ENCODE measurements at places on chromosomes 11 and 22.

DNA sequence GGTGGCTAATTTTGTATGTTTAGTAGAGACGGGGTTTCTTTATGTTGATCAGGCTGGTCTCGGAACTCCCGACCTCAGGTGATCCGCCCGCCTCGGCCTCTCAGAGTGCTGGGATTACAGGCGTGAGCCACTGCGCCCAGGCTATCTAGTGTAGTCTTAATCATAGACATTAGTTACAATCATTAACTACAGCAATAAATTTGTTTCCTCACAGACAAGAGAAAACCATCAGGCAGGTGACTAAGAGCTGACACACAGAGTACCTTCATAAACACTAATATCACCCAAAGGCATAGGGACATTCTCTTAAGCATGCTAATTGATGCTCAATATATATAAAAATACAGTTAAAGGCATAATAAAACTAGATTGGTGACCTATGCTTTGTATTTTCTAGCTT is 19.4 kb downstream of the SDHD start:
- no peak for DNase-seq

DNA sequence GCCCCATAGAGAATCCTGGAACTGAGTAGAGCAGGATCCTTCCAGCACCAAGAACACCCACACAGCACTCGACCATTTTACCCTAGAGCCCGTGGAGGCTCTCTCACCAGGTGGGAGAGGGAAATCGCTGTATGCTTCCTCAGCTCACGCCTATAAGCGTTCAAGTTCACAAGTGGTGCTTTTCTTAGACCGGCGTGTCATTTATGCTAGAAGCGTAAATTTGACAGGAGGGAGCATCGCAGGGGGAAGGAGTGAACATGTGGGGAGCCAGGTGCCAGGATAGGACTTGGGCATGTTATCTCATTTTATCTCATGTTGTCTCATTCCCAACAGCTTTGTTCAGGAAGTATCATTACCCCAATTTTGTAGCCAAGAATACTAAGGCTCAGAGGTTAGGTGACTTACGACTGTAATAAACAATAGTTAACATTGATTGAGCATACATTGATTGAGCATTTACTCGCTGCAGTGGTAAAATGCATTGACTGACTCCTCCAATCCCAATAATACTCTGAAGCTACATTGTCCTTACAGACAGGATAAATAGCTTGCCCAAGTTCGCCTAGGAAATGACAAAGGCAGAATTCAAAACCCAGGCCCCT is 19.1 kb upstream of the TP53I11 start:
- DNase-seq = no peak

- DNase-seq = no peak
Measured at GRCh38 chr11:130428316-130429119, at the start of gene ADAMTS8. Gene ADAMTS8 (minus strand): TSS chr11:130428609. CDS start chr11:130428286, 323 bp downstream.

GRCh38 chr22:41526830-41527799 is 17.2 kb downstream of the POLR3H start:
- DNase-seq = peak; percentile 68

DNA sequence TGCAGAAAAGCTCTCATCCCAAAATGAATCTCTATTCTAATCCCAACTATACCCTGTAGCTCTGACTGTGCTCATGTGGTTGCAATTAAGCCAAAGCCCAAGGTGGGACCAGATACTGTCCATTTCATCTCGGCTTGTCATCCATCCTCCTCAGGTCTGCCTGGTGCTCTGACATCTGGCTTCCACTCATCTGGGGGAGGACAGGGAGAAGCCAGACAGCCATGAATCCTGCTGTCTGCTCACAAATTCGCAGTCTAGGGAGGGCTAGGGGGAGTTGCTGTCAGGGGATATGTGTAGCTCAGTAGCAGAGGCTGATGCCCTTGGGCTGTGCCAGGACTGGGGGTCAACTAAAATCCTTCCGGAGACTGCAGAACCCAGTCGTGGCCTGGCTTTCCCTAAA is 167.1 kb downstream of the ETS1 start:
- DNase-seq = no peak

DNA sequence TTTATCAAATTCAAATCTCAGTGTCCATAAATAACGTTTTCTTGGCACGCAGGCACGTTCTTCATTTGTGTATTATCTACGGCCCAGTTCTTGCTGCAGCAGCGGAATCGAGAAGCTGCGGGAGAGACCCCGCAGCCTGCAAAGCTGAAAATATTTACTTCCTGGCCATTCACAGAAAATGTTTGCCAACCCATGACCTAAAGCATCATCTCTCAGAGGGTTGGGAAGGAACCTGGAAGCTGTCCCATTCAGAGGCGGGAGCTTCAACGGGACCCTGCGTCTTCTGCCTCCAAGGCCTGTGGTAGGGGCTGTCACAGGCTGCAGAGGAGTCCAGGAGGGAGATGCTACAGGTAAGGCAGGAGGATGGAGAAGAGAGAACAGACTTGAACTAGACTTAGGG is 319.2 kb downstream of the MN1 start:
- no peak for DNase-seq

DNA sequence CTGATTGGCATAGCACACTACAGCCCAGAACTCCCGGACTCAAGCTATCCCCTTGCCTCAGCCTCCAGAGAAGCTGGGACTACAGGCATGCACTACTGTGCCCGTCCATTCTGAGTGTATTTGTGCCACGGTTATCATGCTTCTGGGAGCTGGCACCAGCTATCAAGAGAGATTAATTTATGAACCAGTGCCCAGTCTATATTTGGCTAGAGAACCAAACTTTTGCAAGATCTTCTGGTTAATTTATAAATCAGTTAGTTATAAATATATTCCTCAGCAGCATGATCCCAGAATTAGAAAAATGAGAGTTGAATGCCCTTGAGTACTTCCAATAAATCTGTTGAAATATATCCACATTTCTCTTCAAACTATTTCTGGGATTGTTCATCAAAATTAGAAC is 67.5 kb upstream of the OR5AN1 start:
- DNase-seq = no peak

DNA sequence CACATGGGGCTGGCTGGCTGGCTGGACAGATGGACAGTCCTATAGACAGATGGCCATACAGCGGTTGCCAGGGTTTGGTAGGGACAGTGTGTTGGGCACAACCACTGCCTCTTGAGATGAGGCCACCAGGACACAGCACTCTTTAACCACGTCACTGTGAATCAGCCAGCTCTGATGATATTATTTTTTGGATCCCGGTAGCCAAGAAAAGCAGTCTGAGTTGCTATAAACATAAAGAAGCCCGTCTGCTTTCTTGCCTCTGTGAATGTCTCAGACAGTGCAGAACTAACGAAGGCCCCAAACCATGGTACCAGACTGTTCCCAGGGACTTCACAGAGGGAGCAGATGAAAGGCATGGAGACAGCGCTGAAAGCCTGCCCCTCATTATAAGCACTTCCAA is 115.9 kb upstream of the CSNK2A3 start:
- DNase-seq = no peak

GRCh38 chr22:33697640-33698039 is 222.6 kb downstream of the LARGE1 start:
- DNase-seq = no peak

GRCh38 chr11:14336507-14337503 is 22.2 kb downstream of the RRAS2 start:
- DNase-seq = no peak

- no peak for DNase-seq
Measured at GRCh38 chr11:46733234-46733633, 14.2 kb downstream of the F2 start.

DNA sequence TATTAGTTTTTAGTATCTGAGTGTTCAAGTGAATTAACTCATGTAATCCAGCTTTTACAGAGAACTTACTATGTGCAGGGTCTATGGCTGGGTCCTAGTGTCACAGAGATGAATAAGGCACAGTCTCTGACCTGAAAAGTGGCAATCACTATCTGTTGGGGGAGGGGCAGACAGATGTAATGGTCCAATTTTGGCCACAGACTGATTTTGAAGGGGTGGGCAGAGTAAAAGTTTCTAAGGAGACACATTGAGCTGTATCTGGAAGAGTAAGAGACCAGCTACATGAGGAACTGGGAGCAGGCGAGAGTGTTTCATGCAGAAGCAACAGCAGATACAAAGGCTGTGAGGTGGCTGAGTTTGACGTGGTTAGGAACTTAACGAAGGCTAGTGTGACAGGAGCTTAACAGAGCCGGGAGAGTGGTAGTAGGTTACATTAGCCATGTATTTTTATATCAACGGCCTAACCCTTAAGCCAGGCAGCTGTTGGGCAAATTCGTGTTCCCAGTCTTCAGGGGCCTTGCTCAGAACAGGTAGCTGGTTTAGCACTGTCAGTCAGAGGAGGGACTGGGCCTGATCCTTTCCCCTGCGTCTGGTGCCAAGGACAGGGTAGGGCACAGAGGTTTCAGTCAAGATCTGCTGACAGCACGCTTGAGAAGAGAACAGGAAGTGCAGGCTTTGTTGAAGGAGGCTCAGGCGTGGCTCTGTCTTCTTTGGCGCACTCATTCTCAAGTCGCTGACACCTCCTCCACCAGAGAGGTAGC is 1.4 kb upstream of the STIM1 start:
- DNase-seq = peak; percentile 79

DNA sequence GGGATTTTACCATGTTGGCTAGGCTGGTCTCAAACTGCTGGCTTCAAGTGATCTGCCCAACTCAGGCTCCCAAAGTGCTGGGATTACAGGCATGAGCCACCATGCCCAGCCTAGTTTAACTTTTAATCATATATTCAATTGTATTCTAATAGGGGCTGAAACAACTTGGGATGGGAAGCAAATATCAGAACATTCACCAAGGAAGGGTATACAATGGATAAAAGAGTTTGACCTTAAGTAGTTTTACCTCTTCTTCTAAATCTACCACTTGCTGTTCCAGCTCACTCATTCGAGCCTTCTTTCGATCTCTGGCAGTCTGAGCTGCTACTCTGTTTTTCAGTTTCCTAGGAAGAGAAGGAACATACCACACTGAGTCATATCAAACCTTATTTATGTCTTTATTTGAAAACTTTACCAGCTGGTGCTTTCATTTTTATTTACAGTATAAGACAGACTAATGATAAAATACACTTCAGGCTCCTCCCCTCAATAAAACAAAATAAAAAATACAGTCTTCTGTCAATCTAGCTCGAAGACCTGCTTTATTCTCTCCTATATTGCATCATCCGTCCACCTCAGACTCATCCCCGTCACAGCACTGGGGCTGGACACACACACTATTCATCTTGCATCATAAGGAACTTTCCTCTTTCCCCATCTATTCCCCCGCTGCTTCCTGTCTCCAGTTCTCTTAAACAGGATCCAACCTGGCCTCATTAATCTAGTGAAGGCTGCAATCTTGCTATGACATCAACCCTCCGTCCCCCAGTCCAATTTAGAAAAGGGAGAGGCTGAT is 1.4 kb downstream of the XBP1 start:
- peak; percentile 47 for DNase-seq

DNA sequence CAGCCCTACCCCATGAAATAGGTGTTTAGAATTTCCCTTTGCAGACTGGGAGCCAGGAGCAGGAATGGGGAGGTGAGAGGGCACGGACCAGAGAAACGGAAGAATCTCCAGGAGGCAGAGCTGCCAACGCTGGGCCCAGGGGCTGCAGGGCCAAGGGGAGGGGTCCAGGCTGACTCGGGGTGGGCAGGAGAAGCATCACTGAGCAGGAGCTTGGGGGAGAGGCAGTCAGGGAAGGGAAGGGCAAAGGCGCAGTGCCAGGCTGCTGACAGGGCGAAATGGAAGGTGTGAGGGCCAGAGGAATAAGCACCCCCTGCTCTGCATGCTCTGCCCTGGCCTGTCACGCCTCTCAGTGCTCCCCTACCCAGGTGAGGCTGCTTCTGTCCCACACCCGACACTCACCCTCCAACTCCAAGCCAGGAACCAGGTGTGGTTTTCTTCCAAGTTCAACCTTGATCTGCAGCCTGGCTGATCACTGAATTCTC is 14.5 kb downstream of the LRRC32 start:
- DNase-seq = no peak

DNA sequence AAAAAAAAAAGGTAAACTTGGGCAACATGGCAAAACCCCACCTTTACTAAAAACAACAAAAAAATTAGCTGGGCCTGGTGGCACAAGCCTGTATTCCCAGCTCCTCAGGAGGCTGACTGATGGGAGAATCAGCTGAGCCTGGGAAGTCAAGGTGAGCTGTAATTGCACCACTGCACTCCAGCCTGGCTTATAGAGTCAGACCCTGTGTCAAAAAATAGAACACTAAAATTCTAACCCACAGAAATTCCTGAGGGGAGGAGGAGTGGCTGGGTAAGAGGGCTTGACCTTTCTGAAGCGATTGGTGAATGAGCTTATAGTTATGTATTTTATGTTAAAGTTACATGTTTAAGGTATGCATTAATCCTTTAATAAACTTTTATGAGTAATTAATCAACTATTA is 53.3 kb downstream of the FAT3 start:
- no peak for DNase-seq

DNA sequence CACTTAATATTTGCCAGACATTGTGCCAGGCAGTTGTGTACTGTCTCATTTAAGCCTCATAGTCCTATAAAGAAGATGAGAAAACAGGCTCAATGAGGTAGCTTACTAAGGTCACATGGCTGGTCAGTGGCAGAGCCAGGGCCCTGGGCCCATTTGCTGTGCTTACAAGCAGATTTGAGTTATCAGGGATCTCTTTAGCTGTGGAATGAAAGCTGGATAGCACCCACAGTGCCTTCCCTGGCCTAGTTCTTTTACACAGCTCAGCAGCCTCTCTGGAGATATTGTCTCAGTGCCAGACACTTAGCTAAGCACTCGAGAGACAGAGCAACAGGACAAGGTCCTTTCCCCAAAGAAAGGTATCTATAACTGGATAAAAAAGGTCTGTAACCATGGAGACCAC is 6.1 kb downstream of the TMEM86A start:
- DNase-seq = no peak

- DNase-seq = no peak
Measured at GRCh38 chr11:102615077-102615893, 9.8 kb downstream of the MMP20 start.

- DNase-seq = no peak
Measured at GRCh38 chr11:44779736-44780520, 53.2 kb downstream of the TSPAN18 start.

GRCh38 chr11:17352950-17353820 is 1.6 kb downstream of the NCR3LG1 start:
- DNase-seq = peak; percentile 60

DNA sequence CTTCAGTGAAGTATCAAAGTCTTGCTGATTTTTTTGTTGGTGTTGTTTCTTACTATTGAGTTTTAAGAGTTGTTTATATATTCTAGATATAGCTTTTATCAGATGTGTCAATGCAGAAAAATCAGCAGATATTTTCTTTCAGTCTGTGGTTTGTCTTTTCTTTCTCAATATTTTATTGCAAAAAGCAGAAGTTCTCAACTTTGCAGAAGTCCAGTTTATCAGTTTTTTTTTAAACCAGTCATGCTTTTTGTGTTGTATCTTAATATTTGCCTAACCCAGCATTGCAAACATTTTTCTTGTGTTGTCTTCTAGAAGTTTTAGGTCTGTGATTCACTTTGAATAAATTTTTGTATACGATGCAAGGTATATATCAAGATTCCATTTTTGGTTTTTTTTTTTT is 7.0 kb downstream of the ASRGL1 start:
- DNase-seq = no peak

DNA sequence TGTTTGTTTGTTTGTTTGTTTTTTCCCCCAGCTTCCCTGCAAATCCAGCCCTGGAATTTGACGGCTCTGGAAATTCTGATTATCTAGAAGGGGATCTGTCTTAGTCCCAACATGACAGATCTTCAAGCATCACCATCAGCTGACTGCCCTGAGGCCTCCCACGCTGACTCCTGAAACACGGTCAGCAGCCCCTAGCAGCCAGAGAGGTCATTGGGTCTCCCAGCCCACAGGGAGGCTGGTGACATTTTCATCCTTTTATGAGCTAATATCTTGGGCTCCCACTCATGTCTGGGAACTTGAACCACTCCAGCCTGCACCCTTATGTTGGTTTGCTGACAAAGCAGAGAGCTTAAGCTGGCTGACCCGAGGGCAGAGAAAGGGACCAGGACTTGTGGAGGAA is 66.0 kb upstream of the TIMP3 start:
- no peak for DNase-seq
